ENCODE measurements at places on chromosomes 16 and 17.

DNA sequence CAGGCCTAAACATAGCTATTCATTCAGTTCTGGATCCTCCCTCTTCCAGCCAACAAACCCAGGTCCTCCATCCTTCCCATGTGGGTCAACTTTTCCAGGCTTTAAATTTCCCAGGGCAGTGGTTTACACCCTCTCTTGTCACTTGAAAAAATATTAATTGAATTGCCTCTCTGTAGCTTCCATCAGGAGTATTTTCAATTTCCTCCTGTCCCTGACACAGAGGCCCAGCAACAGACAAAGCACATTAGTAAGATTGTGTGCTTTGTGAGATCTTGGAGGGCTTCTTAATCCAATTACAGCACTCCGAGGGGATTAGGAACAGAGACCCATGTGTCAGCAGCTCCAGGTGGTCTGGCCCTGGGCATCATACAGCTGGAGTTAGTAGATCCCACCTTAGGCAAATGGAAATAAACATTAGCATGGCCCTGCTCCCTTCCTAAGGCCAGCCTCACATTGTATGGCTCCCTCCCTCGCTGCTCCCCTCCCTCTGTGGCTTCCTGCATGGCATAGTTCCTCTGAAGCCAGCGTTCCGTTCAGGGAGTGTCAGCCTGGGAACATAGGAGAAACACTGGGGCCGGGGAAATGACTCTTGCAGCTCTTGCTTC, 132.7 kb upstream of the HSBP1 start:
- DNase-seq, result no peak

DNA sequence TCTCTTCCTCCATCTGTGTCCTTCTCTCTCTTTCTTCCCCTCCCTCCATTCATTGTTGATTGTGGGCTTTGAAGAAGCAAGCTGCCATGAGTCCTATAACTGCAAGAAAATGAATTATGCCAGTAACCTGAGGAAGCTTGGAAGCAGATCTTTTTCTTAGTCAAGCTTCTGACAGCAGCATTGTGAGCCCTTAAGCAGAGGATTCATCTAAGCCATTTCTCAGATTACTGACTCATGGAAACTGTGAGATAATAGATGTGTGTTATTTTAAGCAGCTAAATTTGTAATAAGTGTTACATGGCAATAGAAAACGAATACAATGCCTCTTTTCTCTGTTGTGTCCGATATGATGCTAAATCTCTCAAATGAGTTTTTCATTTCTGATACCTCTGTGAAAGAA, 1109.7 kb downstream of the CDH11 start:
- no peak for DNase-seq

DNA sequence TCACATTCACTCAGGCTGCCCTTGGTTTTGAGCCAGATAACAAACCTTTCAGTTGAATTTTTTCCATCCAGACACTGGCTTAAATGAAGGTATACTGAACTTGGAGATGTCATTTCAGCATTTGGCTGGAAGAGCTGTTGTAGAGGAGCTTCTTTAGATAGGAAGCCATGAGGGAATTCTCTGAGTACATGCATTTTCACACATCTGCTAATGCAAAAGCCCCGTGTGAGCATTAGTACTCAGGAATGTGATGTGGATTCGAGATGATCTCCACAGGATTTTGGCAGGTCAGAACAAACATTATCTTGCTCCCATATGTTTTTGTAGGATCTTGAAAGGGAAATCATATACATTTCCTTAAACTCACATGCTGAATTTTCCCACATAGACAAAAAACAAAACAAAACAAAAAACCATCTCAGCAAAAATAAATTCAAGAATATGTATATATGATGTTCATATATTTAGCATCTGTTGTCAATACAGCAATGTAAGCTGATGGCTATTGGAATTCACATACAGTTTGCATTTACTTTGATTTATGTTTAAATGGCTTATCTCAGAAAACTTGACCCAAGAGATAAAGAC, 277.2 kb upstream of the TBX2 start:
- no peak for DNase-seq

GRCh38 chr16:88992351-88993165, 15.6 kb upstream of the CBFA2T3 start:
- DNase-seq, result no peak

- no peak for DNase-seq
These were observed 16.4 kb upstream of the RHBDF2 start for GRCh38 chr17:76517638-76518038.

DNA sequence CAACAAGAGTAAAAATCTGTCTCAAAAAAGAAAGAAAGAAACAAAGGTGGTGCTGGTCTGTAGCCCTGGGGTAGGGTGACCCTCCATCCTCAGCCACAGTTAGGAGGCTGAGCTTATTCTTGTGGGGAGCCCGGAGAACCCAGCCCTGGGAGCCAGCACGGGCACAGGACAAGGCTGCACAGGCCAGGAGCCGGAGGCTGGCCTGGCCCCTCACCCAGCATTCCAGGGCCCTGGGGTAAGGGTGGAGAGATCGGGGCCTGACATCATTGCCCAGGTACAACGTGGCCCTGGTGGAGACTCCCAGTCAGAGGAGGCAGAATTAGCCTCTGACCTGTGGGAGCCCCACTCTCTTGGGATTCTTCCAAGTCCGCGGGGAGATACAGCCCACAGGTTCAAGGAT, 10.3 kb upstream of the KRT17 start:
- DNase-seq, result no peak

- DNase-seq, result no peak
These were observed 51.3 kb downstream of the ZFP90 start for GRCh38 chr16:68590201-68590994.

DNA sequence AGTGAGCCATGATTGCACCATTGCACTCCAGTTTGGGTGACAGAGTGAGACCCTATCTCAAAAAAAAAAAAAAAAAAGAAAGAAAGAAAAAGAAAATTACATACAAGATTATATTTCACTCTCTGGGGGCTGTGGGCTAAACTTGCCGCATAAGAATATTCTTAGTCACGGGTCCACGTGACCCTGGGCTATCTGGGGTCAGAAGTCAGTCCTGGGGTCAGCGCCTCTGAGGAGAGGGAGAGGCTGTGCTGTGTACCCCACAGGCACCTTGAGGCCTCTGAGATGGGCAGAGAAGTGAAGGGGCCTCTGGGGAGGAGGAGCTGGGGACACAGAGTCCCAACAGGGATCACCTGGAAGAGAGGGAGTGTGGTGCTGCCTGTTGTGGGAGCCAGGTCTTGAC, 5.8 kb upstream of the CD79B start:
- DNase-seq, result no peak

- peak; percentile 68 for DNase-seq
These were observed 14.7 kb downstream of the KCTD19 start for GRCh38 chr16:67311607-67312488.

DNA sequence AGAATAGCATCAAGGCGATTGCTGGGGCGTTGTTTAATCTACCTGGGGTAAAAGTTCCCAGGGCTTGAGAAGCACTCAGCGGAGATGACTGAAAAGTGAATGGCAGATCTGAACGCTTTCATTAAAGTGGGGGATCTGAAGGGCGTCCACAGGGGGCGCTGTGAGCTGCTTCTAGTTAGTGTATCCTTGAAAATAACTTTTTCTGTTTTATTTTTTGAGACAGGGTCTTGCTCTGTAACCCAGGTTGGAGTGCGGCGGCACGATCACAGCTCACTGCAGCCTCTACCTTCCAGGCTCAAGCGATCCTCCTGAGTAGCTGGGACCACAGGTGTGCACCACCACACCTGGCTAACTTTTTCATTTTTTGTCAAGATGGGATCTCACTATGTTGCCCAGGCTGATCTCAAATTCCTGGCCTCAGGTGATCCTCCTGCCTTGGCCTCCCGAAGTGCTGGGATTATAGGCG, 360.4 kb downstream of the SEC14L1 start:
- no peak for DNase-seq

- DNase-seq, result no peak
These were observed 11.5 kb upstream of the ATP6V0C start for GRCh38 chr16:2501946-2502895.

DNA sequence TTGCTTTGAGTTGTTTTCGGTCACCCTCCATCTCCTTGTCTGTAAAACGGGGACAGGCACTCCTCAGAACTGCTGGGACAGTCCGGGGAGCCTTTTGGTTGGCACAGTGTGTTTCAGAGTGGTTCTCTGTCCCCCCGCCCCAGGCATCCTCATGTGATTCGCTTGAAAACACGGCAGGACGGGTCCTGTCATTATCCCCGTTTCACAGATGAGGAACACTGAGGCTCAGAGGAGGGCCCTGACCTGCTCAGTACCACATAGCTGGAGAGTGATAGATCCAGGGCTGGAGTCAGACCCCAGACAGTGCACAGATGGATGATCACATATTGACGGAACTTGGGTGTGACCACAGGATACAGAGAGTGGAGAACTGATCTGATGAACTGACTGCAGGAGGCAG, 13.5 kb upstream of the ADGRG1 start:
- DNase-seq, result no peak

DNA sequence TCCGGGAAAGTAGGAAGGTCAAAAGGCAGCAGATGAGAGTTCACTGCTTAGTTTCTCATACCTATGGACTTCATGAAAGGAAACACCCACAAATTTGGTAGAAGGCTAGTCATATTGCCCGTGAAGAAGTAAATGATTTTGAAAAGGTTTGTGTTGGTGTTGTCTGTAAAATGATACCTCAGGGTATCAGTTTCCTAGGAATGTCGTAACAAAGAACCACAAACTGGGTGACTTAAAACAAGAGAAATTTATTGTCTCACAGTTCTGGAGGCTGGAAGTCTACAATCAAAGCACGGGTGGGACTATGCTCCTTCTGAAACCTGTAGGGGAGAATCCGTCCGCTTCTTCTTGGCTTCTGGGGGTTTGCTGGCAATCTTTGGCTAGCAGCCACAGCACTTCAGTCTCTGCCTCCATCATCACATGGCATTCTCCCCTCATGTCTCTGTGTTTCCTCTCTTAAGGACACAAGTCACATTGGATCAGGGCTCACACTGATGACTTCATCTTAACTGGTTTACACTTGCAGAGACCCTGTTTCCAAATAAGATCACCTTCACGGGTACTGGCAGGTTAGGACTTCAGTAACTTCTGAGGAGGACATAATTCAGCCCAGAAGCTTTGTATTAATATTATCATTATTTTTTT, 2.0 kb upstream of the NAE1 start:
- DNase-seq, result peak; percentile 32

- DNase-seq, result no peak
These were observed 75.2 kb upstream of the RNU2-1 start for GRCh38 chr17:43308999-43309398.

GRCh38 chr16:71414038-71414437, 27.8 kb downstream of the TLE7 start:
- DNase-seq, result no peak

DNA sequence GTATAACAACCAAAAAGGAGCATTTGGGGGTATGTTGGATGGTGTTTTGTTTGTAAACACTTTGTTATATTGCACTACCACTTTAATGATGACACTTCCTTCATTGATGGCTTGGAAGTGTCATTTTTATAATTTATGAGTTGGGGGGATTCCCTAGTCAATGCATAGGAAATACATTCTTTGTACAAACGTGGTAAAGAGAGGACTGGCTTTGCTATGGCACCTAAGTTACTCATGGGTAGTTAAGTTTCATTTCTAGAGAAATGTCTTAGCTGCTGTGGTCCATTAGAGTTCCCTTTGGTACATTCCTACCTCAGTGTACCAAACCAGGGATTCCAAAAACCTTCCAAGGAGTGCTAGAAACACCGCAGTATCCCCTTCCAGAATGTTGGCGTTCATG, 63.7 kb upstream of the CMIP start:
- no peak for DNase-seq

DNA sequence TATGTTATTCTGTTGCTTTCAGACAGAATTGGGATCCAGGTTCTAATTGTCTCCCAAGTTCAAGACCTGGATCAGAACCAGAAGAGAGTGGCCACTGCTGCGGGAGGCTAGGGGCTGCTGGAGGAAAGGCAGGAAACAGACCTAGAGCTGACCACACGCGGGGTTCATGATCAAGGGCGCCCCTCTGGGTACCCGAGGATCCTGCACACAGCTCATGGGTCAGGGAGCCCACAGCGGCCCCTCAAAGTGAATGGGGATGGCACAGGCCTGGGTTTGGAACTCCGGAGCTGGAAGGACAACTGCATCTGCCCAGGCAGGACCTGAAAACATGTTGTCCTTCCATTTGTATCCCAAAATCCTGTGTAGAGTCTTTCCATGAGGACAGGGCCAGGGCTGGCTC, 107.0 kb downstream of the RMI2 start:
- DNase-seq, result no peak

DNA sequence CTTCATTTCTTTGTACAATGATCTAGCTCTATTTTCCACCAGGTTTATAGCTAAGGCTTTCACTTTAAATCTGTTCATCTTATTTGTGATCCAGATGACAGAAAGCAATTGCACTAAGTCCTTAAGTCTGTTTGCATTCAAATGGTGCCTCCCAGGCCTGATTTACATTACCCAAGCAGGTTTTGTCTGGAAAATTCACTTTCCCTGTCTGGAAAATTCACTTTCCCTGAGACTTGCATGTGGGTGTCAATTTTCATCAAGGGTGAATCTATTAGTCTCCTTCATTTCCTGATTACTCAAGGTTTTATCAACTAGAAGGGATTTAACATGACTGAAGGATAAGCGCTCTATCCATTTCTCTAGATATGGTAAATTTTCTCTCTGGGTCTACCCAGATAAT, 1480.2 kb upstream of the GOT2 start:
- no peak for DNase-seq

GRCh38 chr16:11016524-11016988, 72.2 kb downstream of the CLEC16A start:
- no peak for DNase-seq

- DNase-seq, result no peak
These were observed 39.6 kb upstream of the TMEM97 start for GRCh38 chr17:28279411-28279810.

DNA sequence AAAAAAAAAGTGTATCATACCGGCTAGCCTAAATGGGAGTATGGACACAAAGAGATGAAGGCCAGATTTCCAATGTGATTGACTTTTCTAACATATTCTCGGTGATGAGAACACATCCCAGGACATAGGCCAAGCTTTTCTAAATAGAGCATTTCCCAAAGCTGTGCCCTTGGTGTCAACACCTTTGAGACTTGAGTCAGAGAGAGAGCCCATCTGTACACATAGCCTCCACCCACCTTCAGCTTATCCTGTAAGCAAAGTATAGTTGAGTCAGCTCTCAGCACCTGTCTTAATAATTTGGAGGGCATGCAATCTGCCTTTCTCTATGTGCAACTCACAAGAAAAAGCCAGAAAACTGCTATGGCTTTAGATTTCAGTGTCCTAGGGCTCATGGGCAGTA, 42.7 kb downstream of the SOX9 start:
- no peak for DNase-seq

DNA sequence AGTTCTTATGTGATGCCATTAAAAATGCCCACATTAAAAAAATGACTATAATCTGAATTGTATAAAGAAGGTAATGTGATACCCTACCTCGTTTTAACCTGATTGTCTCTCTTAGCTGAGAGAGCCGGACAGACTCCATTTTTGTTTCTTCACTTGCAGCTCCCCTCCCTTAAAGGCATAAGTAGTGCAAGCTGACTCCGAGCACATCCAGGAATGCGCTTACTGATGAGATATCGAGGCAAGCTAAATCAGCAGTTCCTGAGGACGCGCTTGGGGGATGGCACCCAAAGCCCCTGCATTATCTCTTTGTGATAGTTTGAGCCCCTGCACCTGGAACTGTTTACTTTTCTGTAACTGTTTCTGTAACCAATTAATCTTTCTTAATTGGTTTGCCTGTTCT, 6.3 kb downstream of the KRT24 start:
- DNase-seq, result no peak

- DNase-seq, result no peak
These were observed 119.6 kb upstream of the HAS3 start for GRCh38 chr16:68985855-68986254.

All from NCI-H2029 (cell line).